T-cell (primary cell): ENCODE measurements at places on chromosomes 3 and 15.

DNA sequence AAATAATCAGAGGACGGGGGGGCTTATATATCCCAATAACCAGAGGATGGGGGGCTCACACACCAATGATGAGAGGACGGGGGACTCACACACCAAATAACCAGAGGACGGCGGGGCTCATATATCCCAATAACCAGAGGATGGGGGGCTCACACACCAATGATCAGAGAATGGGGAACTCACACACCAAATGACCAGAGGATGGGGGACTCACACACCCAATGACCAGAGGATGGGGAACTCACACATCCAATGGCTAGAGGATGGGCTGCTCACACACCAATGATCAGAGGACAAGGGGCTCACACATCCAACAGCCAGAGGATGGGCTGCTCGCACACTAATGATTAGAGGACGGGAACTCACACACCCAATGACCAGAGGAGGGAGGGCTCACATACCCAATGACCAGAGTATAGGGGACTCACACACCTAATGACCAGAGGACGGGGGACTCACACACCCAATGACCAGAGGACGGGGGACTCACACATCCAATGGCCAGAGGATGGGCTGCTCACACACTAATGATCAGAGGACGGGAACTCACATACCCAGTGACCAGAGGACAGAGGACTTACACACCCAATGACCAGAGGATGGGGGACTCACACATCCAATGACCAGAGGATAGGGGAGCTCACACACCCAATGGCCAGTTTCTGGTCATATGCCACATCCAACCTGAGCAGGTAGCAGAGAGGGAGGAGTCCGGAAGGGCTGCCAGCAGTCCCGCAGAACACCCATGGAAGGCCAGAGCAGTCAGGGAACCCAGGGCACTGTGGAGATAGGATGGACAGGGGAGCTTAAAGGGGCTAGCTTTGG, 10.6 kb downstream of the RAB6B start:
- H3K27ac ChIP-seq = no peak overlapping the region
- peaks cover 22% of the 10 kb centered on the region for H3K4me1 ChIP-seq
- H3K4me3 ChIP-seq = no peak overlapping the region
- no peaks in the 10 kb centered on the region for H3K36me3 ChIP-seq

GRCh38 chr15:68399096-68400065, 32.6 kb downstream of the ITGA11 start:
- no peaks in the 10 kb centered on the region for H3K36me3 ChIP-seq
- no peaks in the 10 kb centered on the region for H3K4me1 ChIP-seq
- DNase-seq = no peak
- no peaks in the 10 kb centered on the region for H3K27me3 ChIP-seq
- no peak overlapping the region for H3K27ac ChIP-seq

DNA sequence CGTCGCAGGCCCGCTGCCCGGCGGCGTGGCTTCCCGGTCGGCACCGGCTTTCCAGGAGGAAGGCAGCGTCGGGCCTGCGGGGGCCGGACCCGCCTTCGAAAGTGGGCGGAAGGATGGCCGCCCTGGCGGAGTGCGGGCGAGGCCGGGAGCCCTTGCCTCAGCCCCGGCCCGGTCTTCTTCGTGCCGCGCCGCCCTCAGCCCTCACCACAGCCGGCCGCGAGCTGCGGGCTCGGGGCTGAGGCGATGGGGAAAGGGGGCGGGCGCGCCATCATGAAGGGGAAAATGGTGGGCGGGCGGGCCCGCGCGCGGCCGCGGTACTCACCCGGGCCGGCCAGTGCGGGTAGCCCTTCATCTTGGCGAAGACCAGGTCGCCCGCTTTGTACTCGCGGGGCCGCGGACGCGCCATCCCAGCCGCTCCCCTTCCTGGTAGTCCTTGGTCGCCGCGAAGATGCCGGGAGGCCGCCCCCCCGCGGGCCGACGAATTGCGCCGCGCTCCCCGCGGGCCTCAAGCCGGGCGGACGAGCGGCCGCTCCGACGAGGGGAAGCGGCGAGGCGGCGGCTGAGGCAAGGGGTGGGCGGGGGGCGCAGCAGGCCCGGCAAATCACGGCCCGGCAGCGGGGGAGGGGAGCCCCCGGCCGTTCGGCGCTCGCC, 489 bp downstream of the HDGFL3 start:
- no peaks in the 10 kb centered on the region for H3K36me3 ChIP-seq
- peaks cover 5% of the 10 kb centered on the region for H3K4me1 ChIP-seq
- no peak overlapping the region for H3K27ac ChIP-seq
- DNase-seq = no peak

DNA sequence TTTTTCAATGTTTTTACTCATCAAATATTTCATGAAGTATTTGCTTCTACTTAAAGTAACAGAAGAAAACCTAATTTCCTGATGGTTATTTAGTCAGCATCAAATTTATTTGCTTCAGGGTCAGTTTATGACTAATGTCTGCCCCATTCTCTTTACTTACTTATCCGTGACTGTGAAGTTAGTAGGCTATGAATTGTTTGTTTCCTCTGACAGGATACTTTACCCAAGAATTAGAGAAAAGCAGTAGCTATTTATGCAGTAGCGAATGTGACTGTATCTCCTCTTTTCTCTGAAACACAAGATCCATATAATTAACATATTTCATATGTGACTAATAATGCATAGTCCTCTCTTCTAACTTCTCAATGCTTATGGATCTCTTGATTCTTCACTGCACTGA, 329.9 kb upstream of the ROBO1 start:
- H3K4me1 ChIP-seq = no peaks in the 10 kb centered on the region
- H3K36me3 ChIP-seq = no peaks in the 10 kb centered on the region
- H3K27ac ChIP-seq = no peak overlapping the region
- H3K4me3 ChIP-seq = no peak overlapping the region

DNA sequence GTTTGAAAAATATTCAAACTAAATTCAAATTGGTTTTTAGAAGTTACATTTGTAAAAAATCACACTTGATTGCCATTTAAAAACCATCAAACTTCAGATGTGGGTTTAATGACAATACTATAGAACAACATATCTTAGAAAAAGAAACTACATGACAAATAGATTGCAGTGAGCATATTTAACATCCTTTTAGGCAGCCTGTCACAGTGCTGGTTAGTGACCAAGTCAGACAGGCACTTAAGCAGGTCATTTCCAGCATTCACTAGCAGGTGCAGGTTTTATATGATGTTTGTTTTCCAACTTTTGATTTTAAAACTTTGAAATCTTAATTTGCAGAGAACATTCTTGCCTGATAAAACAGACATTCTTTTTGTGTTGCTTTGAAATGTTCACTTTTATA, 115.7 kb downstream of the MBNL1 start:
- no peak for DNase-seq
- no peak overlapping the region for H3K4me3 ChIP-seq
- peak overlapping the region; percentile 35 for H3K27ac ChIP-seq
- H3K27me3 ChIP-seq = no peaks in the 10 kb centered on the region

GRCh38 chr3:24196526-24196925, 251.4 kb downstream of the NR1D2 start:
- H3K27me3 ChIP-seq = no peaks in the 10 kb centered on the region
- H3K36me3 ChIP-seq = no peaks in the 10 kb centered on the region
- no peak overlapping the region for H3K4me3 ChIP-seq
- no peak overlapping the region for H3K27ac ChIP-seq
- H3K4me1 ChIP-seq = no peaks in the 10 kb centered on the region
- no peak for DNase-seq

DNA sequence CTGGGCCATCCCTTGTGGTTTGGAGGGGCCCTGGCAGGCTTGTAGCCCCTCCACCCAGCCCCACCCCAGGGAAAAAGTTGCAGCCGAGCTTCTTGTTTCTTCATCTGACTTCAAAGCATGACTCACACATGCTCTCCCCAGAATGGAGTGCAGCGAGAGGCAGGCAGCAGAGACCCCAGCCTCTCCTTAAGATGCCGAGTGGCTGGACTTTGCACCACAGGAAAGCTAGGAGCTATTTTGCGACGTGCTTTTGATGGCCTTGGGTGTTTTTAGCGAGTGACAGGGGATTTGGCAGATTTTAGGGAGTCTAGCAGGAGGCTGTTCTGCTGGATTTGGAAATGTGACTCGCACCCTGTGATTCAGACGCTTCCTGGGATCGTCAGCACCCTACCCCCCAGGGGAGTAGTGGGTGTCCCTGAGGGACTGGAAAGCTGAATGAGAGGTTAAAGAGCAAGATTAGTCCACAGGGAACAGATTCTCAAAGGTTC, 14.2 kb downstream of the BAHD1 start:
- peaks cover 16% of the 10 kb centered on the region for H3K36me3 ChIP-seq
- no peaks in the 10 kb centered on the region for H3K27me3 ChIP-seq
- peak overlapping the region; percentile 63 for H3K27ac ChIP-seq

GRCh38 chr15:89199746-89200145, 21.6 kb downstream of the RLBP1 start:
- no peak for DNase-seq
- H3K4me3 ChIP-seq = no peak overlapping the region
- H3K27me3 ChIP-seq = no peaks in the 10 kb centered on the region
- no peak overlapping the region for H3K27ac ChIP-seq
- H3K36me3 ChIP-seq = peaks cover 18% of the 10 kb centered on the region

GRCh38 chr3:60854791-60855190, 396.5 kb downstream of the FHIT start:
- H3K27me3 ChIP-seq = no peaks in the 10 kb centered on the region
- no peak for DNase-seq
- no peaks in the 10 kb centered on the region for H3K36me3 ChIP-seq
- H3K4me1 ChIP-seq = no peaks in the 10 kb centered on the region
- no peak overlapping the region for H3K27ac ChIP-seq

- H3K4me1 ChIP-seq = no peaks in the 10 kb centered on the region
- no peak for DNase-seq
- H3K4me3 ChIP-seq = no peak overlapping the region
- H3K27ac ChIP-seq = no peak overlapping the region
These were observed 3.1 kb upstream of the TMCO5A start for GRCh38 chr15:37931321-37931720.

DNA sequence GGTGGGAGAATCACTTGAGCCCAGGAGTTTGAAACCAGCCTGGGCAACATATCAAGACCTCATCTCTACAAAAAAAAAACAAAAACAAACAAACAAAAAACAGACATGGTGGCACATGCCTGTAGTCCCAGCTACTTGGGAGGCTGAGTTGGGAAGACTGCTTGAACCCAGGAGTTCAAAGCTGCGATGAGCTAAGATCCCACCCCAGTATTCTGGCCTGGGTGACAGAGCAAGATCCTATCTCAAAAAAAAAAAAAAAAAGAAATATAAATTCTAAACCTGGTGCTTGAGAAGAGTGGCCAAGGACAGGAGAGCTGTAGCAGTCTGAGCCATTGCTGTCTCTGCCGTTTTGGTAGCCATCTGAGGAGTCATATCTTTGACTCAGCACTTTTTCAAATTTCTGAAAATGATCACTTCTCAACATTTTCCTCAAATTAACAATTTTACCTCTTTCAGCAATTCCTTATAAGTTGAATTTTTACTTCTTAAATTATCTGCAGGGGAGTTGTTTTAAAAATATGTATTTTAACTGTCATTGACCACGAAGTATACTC, 3.6 kb upstream of the DENND4A start:
- peaks cover 9% of the 10 kb centered on the region for H3K4me1 ChIP-seq
- no peaks in the 10 kb centered on the region for H3K27me3 ChIP-seq
- no peak for DNase-seq
- no peak overlapping the region for H3K4me3 ChIP-seq
- H3K36me3 ChIP-seq = no peaks in the 10 kb centered on the region
- H3K27ac ChIP-seq = no peak overlapping the region

- H3K36me3 ChIP-seq = no peaks in the 10 kb centered on the region
- peaks cover 16% of the 10 kb centered on the region for H3K27me3 ChIP-seq
- DNase-seq = no peak
- H3K27ac ChIP-seq = no peak overlapping the region
- peaks cover 9% of the 10 kb centered on the region for H3K4me1 ChIP-seq
- H3K4me3 ChIP-seq = no peak overlapping the region
These were observed 22.1 kb upstream of the RNU6-1 start for GRCh38 chr15:67861983-67862382.

DNA sequence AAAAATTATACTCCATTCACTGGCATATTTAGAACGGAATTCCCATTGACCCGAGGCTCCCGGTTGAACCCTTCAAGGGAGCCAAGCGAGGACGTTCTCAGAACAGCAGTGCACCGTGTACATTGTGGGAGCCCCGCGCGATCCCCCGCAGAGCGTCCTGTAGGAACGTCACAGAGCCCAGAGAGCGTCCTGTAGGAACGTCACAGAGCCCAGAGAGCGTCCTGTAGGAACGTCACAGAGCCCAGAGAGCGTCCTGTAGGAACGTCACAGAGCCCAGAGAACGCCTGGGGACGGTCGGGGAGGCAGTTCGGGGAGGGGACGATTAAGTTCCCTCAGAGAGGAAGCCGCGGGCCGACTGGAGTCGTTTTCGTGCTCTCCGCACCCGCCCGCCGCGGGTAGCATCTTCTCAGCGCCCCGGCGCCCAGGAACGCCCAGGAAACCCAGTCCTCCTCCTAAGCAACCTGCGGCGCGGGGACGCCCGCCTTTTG, 506 bp upstream of the ATP1B3 start:
- peak overlapping the region; percentile 93 for H3K27ac ChIP-seq
- DNase-seq = peak; percentile 78

GRCh38 chr3:187051724-187052366, 87.5 kb downstream of the RPL39L start:
- DNase-seq = no peak
- no peak overlapping the region for H3K27ac ChIP-seq
- H3K4me3 ChIP-seq = no peak overlapping the region
- H3K27me3 ChIP-seq = no peaks in the 10 kb centered on the region

DNA sequence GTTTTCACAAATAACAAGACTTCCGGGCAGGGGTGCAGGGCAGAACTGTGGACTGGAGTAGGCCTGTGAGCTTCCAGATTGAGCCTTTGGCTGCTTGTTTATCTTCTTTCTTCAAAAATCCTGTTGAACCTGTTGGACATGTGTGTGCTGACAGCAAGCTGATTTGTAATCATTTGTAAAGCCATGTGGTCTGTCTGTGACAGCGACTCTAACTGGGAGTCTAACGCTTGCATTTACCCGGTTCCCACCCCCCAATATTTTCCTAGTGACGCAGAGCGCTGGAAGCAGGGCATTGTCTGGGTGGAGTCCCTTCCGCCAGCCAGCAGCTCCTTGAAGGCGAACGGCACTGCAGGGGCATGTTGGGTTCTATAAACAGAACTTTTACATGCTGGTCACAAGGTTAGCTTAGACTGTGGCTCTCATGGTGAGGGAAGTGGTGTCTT, 85.7 kb upstream of the MYZAP start:
- H3K36me3 ChIP-seq = no peaks in the 10 kb centered on the region
- no peak overlapping the region for H3K27ac ChIP-seq
- no peak for DNase-seq
- H3K27me3 ChIP-seq = peaks cover 8% of the 10 kb centered on the region
